ENCODE measurements at places on chromosomes 4 and X.
A peak's percentile ranks its signal among the peaks of the same experiment; 100 is the strongest.

GRCh38 chr4:56288663-56289062 lies 98.6 kb downstream of the AASDH start:
- DNase-seq, result no peak

GRCh38 chrX:78168065-78168464 lies 28.6 kb upstream of the TAF9B start:
- DNase-seq, result no peak

DNA sequence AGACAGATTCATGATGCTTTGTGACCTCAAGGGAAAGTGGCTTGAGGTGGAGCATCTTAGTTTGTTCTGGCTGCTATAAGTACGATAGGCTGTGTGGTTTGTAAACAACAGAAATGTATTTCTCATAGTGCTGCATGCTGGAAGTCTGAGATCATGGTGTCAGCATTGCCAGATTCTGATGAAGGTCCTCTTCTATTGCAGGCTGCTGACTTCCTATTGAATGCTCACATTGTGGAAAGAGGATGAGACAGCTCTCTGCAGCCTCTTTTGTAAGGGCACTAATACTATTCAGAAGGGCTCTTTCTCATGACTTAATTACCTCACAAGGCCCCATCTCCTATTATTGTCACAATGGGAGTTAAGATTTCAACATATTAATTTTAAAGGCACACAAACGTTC lies 1674.0 kb upstream of the PCDH7 start:
- DNase-seq, result no peak

DNA sequence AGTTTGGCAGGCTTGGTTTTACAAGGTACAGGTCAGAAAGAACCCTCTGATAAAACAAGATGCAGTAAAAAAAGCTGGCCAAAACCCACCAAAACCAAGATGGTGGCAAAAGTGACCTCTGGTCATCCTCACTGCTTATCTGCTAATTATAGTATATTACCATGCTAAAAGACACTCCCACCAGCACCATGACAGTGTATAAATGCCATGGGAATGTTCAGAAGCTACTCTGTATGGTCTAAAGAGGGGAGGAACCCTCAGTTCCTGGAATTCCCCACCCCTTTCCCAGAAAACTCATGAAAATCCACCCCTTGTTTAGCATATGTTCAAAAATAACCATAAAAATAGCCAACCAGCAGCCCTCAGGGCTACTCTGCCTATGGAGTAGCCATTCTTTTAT lies 38.1 kb upstream of the CXCL13 start:
- no peak for DNase-seq

GRCh38 chr4:47597696-47598095 lies 112.6 kb downstream of the ATP10D start:
- DNase-seq, result no peak

DNA sequence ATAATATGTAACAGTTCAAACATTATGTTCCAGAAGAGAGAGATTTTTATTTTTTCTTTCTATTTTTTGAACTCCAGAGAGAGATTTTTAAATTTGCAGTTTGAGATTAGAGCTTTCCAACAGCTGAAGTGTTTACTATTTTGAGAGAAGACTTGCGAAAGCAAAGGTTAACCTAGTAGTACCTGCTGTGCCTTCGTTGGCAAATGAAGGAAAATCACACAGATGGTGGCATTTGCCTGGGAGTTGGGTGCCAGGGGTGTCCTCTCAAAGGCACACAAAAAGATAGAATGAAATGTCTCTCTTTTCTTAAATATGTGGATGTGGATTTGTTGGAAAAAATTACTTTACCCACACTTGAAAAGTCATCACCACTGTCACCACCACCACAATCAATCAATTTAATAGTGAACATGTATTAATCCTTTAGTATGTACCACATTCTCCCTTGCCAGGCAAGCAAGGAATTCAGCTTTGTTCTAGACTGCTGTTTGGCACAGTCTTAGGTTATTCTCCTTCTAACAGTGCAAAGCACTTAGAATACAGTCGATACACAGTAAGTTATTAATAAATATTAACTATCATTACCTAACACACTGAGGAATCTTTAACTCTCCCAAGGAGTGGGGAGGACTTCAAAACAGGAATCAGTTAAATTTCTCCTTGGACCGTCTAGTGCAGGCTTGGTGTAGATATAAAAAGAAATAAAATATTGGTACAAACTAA lies 838.2 kb upstream of the FTHL17 start:
- DNase-seq, result no peak

GRCh38 chrX:19750028-19750782 lies 137.2 kb downstream of the SH3KBP1 start:
- no peak for DNase-seq

- no peak for DNase-seq
These were observed 1.6 kb downstream of the RP2 start for GRCh38 chrX:46838486-46838870.

DNA sequence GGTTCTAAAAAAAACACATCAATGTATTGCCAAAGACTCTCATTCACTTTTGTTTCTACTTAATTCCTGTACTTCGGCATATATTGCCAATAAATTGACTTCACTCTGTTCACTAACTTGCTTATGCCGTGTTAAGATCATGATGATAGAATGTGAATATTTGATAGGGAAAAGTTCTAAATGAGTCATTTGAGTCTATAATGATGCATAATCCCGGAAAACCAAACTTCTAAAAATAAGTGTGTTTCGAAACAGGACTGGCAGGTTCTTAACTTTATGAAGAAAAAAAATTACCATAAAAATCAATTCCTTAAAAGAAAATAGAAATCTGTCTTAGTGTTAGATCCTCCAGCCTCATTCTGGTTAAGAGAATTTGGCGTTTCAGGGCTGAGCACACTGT lies 387.5 kb upstream of the FTHL17 start:
- DNase-seq, result no peak

GRCh38 chr4:175066923-175067627 lies 148.9 kb downstream of the ADAM29 start:
- no peak for DNase-seq

GRCh38 chrX:86148024-86148511 lies at the start of gene DACH2:
TSS of gene DACH2 (plus strand) at chrX:86148451.
- peak; percentile 20 for DNase-seq

DNA sequence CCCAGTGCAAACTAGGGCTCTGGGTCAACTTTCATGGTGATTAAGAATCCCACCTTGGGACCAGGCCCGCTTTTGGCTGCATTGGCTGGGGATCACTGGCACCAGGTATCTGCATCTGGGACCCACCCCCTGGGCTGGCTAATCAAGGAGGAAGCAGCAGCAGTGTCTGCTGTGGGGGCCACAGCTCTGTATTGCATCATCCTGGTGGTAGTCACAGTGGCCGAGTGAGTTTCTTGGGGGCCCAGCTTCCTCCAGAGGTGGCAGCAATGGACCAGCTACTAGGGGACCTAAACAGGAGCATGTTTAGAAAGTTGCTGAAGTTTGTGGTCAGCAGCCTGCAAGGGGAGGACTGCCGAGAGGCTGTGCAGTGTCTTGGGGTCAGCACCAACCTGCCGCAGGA lies 15.7 kb downstream of the LNX1 start:
- DNase-seq, result no peak

DNA sequence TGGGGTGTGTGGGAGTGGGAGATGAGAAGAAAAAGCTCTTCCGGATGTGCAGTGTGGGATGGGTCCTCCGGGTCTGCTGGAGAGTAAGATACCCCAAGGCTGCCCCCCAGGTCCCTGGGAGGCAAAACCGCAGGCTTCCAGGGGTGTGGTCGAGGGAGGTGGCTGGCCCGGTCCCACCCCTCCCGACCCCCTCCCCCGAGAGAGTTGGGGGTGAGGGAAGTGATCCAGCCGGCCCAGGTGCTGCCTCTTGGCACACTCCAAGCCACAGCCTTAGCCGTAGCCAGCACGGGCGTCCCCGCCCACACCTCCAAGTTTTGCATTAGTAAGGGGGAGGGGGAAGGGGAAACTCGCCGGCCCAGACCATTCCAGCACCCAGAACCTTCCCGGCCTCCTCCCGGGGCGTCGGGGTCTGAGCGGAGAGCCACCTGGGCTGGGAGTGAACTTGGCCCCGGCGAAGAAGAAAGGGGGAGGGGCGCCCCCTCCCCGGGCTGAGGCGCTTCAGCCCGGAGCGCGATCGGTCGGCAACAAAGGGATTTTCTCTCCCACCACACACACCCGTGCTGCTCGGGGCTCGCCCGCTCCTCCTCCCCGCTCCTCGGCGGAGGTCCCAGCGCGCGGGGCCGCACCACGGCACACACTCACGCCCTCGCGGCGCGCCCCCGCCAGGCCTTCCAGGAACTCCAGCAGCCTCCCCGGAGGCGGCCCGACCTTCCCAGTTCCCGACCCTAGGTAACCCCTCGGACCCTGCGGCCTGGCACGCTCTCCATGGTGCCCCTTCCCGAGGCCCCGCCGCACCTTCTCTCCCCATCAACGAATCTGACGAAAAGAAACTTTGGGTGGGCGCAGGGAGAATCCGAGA lies 14.4 kb downstream of the BCOR start:
- DNase-seq, result no peak
